Inflammatory macrophage (primary cell): ENCODE measurements at places on chromosomes 6 and 20.

DNA sequence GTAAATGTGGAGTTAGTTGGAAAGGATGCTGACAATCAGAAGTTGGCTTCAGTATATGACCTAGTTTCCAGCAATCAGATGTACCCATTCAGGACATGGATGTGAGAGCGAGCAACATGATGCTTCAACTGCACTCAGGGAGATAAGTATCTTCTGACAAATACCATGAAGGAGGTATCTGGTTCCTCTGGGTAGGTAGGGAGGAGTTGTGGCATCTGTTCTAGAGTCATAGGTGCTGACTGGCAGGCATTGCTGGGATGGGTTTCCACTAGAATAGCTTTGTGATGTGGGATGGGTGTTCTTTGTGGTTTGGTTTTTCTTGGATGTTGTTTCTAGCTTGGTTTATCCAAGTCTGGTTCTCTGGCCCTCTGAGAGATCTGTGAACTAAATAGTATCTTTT, 3.9 kb upstream of the REV3L start:
- DNase-seq: no peak

- DNase-seq: no peak
Measured at GRCh38 chr6:34130862-34131261, 15.0 kb downstream of the GRM4 start.

DNA sequence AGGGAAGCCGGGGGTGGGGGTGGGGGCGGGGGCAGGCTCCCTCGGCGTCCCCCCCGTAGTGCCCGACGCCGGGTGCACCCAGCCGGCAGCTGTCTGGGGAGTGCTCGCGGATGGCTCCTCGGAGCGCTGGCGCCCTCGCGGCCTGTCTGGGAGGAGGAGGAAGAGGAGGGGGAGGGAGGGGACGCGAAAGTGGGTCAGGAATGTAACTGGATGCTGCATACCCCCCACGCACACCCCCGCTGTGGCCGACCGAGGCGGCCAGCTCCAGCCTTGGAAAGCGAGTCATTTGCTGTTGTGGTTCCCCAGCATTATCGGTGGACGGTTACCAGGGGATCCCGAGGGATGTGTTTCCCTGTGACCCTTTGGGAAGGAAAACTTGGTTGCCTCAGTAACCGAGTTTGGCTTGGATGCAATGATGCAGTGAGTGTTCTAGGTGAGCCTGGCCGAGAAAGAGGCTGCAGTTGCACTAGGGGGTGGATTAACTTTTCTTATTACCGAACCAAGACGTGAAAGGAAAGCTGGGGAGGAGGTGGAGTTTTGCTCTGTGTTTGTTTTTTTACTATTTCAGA, 55.2 kb upstream of the RREB1 start:
- peak; percentile 71 for DNase-seq

DNA sequence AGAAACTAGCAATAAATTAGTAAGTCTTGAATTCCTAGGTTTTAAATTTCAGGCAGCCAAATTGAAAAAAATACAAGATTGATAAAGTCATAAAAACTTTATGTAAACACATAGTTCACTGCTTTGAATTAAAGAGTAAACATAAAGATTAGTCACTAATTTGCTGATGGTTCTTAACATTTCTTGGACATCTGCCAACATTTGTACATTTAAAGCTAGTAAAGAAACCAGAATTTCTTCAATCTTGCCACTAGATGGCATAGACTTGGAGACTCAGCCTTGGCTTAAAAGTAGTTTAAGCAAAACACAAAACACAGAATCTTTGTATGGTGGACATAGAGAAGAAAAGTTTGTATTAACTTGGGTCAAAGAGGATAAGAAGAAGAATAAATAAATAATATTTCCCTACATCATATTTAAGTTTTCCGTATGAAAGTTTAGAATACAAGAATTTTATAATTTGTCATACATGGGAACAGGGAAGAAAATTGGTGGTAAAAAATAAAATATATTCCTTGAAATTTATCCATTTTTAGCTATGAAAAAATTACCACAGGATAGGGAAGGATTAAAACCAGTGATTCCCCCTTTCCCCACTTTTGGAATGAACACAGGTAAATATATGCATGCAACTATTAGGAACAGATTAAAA, 41.7 kb upstream of the FAM135A start:
- peak; percentile 78 for DNase-seq

- DNase-seq: no peak
Measured at GRCh38 chr6:89977808-89978748, 83.8 kb downstream of the GJA10 start.

DNA sequence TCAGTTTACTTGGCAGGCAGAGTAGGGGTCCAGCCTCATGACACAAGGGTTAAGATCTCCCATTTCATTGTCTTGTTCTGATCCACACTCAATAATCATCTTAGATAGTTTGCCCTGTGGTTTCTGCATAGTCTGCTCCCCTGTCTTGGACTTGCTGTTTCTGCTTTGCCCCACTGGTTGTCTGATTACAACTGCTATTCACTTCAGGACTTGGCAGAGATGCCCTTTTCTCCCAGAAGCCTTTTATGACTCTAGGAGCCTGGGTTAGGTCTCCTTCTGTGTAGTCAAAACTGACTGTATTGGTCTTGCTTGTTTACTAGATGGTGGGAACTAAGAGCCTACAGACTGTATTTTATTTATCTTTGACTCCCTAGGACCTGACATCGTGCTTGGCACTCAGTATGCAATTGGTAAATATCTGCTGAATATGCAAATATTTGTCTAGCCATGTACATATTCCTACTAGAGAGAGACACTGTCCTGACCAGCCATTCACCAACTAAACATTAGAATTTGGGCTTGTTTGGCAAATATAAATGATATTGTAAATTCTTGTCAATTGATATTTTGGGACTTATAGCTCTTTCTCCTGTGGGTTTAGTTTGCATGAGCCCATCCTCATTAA, 165.9 kb upstream of the KCNK16 start:
- DNase-seq: no peak

- DNase-seq: no peak
Measured at GRCh38 chr6:127518191-127518709, 885 bp downstream of the MTCL3 start.

GRCh38 chr20:12110711-12111110, 193.0 kb downstream of the BTBD3 start:
- DNase-seq: no peak

GRCh38 chr20:41352106-41352505, 11.5 kb downstream of the LPIN3 start:
- no peak for DNase-seq

DNA sequence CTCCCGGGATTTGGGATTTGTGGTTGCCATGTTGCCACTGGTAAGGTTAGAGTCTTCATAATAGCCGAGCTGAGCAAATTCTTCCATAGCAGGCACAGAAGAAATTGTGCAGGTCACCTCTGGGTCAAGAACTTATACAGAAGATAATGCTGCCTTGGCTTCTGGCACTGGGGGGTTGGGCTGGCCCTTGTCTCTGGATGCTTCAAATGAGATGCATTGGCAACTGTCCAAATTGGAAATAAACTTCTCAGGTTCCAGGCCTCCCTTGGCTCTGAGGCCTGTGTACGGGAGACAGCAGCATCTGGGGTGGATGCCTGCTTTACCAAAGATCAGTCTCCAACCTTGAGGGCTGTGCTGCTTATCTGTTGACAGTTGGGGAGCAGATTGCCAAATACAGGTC, 26.2 kb downstream of the MYO6 start:
- DNase-seq: no peak
